Lung microvascular endothelial cell (primary cell): ENCODE measurements at places on chromosomes 7 and 10. TPM values are rescaled to one million over a fixed set of nuclear protein-coding genes. Genes with fewer than 3 reads are reported as not detected.
A peak's percentile ranks its signal among the peaks of the same experiment; 100 is the strongest.

DNA sequence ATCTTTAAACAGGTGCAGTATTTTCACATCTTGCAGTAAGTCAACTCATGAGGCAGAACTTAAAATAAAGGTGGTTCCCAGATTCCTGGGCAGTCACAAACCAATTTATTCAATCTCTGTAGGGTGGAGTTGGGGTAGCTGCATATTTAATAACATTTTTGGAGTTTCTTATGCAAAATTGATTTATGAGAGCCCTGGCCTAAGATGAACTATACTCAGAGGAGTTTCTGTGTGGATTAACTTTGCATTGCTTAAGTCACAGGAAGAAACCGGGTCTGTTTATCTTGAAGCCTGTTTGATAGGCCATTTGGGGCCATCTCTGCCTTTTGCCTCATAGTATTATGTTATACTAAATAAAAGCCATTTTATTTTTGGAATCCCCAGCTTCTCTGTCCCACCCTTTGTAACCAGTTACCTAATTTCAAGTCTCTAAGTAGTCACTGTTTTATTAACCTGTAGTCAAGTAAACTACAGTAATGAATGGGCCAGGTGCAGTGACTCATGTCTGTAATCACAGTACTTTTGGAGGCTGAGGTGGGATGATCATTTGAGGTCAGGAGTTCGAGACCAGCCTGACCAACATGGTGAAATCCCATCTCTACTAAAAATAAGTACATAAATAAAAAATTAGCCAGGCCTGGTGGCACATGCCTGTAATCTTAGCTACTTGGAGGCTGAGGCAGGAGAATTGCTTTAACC is 104.4 kb upstream of the FAM3C start:
- DNase-seq, result no peak

- no peak for DNase-seq
Observed at GRCh38 chr7:19294619-19295018, 149.4 kb upstream of the FERD3L start.

DNA sequence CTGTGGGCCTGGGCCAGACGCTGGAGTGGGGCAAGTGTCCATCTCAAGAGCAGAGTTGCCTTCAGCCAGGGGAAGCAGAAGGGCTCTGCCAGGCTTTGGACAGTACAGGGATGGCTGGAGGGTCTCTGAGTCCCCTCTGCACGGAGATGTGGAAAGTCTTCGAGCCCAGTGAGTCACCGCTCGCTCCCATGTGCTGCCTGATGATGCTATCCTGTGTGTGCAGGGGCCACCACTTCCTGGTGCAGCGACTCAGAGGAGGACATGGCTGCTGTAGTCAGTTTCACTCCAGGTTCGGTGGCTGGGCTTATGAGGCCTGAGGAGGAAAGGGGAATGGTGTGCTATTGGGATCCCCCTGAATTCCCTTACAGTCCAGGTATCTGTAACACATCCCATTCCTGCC is 6.0 kb downstream of the ADCYAP1R1 start:
- no peak for DNase-seq

GRCh38 chr7:30176463-30177109 is 41.8 kb downstream of the MTURN start:
- DNase-seq, result no peak

SEMA3E gene
- total RNA-seq, result under 0.01 and 0.20 TPM in 2 replicates

- DNase-seq, result peak; percentile 36
Observed at GRCh38 chr10:24344279-24344678, 135.3 kb downstream of the KIAA1217 start.

- peak; percentile 56 for DNase-seq
Observed at GRCh38 chr10:17781856-17782255, 27.3 kb upstream of the MRC1 start.

DNA sequence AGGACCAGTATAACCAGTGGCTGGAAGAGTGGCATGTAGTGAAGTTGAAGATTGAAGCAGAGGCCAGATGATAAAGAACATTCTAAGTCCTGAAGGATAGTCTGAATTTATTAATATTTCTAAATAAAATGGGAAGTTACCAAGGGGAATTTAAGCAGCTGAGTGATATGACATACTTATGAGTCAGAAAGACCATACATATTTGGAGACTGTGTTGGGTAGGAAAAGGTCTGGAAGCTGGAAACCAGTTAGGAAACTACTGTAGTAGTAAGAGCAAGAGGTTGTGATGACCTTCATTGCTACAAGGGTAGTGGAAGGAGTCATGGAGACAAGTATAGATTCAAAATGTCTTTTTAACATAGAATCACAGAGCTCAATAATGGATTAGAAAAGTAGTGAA is 752.3 kb downstream of the SUGCT start:
- DNase-seq, result no peak

DNA sequence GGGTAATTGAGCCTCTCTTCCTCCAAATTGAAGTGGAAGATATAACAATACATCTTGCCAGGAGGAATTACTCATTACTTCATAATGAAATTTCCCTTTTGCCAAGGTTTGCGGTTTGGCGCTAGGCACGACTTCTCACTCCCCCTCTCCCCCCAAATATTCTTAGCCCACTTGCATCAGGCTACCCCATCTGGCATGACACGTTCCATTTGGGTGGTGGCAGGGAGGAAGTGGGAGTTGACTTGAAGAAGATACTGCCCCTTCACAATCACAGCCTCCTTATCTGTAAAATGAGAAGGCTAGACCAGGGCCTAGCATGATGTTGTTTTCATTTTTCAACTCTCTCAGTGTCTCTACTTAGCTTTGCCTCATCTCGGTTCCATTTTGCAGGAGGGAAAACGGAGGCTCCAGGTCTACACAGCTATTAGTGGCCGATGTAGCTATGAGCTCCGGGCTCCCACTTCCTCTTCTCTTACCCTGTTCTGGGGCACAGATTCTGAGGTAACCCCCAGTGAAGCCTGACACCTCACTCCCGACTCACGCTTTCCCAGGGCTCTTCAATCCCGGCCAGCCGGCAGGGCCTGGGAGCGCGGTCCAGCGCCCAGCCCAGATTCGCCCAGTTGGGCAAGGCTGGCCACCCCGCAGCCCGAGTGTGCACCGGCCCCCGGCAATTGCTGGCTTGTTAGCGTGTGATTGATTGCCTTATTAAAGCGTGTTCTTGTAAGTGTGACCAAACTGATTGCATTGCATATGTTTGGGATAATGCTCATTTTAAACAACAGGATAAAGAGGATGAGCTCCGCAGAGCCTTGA is 6.5 kb downstream of the EVX1 start:
- DNase-seq, result no peak

GRCh38 chr7:2597273-2597640 is 34.5 kb upstream of the TTYH3 start:
- DNase-seq, result no peak

DNA sequence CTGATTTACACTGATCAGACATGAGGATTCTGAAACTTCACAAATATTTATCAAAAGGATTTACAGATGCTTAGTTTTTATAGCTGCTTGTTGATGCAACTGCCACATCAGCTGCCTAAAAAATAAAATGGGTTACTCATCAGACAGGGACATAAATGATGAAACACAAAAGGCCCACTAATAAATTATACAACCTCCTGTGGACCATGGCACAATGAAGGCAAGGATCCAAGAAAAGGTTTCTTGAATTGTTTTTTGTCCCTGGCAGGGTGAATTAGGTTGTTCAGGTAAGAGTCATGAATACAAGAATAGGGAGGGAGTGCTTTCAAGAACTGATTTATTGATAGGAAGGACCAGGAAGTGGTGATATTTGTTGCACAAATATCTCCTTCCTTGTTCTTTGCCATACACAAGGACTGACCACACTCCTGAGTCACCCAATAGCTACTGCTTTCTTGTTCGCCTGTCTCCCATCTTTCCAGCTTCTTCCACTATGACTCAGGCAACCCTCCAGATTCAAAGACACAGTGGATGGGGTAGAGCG is 234.5 kb downstream of the AHR start:
- peak; percentile 71 for DNase-seq

GRCh38 chr10:89399956-89400355 is 7.5 kb downstream of the IFIT1 start:
- DNase-seq, result no peak
